ENCODE measurements at places on chromosomes 2 and 18. TPM values are rescaled to one million over a fixed set of nuclear protein-coding genes. Genes with fewer than 3 reads are reported as not detected.

DNA sequence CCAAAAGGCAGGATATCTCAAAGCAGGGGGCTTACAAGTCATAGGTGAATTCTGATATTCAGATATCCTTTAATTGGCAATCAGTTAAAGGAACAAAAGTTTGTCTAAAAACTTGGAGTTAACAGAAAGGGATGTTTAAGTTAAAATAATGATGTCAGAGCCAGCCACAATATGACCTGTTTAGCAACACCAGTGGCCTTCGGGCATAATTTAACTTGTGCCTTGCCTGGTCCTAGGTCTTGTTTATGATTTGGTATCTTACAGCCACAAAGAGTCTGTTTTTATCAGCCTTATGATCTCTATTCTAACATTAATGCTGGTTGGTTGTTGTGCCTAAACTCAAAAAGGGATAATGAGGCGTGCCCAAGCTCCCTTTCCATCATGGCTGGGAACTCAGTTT lies 252.9 kb downstream of the RNF152 start:
- DNase-seq = no peak

GRCh38 chr18:74459889-74460288 lies 2.8 kb upstream of the DIPK1C start:
- no peak for DNase-seq

DNA sequence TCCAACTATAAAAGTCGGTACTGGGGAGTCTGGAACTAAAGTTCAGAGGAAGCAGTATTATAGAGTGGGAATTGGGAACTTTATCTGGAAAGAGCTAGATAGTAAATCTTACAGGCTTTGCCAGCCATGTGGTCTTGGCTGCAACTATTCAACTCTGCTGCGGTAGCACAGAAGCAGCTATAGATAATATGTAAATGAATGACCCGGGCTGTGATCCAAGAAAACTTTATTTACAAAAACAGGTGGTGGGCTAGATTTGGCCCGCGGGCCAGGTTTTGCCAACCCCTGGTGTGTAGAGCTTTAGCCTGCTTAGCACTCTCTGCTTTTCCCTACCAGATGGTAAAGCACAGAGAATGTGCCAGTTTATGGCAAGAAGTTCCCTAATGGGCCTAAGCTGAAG lies 70.8 kb downstream of the TNP1 start:
- DNase-seq = no peak

GRCh38 chr2:136081582-136082210 lies 36.3 kb downstream of the CXCR4 start:
- no peak for DNase-seq

Gene GPAT2
- total RNA-seq = not detected

- no peak for DNase-seq
Observed at GRCh38 chr2:37552339-37552738, 119.1 kb downstream of the CDC42EP3 start.

GRCh38 chr2:149731079-149731478 lies 143.5 kb upstream of the MMADHC start:
- DNase-seq = no peak

DNA sequence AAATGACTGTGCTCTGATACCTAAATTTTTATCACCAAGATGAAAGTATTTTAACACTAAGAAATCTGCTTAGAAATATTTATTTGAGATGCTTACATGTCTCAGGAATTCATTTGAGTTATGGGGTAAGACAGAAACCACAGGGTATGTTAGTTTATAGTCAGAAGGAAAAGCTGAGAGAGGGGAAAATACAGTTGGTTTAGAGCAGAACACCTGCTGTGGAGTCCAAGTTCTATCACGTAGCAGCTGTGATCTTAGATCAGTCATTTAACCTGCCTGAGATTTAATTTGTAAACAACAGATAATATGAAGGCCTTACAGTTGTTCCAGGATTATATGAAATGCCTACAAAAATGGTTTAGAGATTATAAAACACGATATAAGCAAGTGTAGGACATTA lies 29.0 kb downstream of the PDE6D start:
- DNase-seq = no peak

DNA sequence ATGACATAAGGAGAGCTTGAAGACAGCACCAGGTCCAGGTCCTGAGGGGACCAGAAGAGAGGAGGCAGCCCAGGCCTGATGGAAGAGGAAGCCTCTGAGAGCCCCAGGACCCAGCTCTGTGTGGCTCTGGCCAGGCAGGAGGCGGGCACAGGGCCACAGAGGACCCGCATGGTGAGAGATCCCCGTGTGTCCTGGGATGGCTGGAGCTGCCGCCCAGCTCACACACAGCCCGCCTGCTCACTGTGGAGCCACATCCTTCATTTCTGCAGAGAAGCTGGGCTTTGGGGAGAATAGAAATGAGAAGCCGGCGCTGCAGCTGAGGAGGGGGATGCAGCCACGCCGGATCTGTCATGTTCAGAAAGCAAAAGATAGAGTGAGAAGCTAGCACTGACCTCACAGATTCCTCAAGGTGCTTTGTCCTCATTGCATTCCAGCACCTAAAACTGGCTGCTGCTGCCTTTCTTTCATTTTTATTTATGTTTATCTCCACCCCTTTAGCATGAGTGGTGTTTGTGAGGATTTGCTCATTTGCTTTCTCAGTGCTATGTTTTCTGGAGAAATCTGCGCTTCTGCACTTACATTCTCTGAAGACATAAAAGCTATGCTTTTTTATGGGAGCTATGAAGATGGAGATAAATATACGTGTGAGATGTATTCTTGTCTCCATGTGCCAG lies 307.6 kb upstream of the MYT1L start:
- no peak for DNase-seq

DNA sequence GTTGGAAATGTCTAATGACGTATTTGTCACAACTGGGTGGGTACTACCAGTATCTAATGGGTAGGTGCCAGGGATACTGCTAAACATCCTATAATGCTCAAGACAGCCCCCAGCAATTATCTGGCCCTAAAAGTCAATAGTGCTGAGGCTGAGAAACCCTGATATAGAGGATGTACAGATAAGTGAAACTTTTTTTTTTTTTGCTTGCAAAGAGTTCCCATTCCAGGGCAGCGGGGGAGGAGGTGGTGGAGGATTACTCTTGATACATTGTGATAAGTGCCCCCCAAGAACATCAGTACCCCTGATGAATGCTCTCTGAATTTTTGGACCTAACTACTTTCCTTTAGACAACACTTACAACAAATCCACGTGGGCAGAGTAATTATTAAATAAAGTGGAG lies 329.7 kb upstream of the SPRED2 start:
- no peak for DNase-seq

Data from T-cell (primary cell).